ENCODE measurements at places on chromosomes 3 and 15.
A peak's percentile ranks its signal among the peaks of the same experiment; 100 is the strongest.

DNA sequence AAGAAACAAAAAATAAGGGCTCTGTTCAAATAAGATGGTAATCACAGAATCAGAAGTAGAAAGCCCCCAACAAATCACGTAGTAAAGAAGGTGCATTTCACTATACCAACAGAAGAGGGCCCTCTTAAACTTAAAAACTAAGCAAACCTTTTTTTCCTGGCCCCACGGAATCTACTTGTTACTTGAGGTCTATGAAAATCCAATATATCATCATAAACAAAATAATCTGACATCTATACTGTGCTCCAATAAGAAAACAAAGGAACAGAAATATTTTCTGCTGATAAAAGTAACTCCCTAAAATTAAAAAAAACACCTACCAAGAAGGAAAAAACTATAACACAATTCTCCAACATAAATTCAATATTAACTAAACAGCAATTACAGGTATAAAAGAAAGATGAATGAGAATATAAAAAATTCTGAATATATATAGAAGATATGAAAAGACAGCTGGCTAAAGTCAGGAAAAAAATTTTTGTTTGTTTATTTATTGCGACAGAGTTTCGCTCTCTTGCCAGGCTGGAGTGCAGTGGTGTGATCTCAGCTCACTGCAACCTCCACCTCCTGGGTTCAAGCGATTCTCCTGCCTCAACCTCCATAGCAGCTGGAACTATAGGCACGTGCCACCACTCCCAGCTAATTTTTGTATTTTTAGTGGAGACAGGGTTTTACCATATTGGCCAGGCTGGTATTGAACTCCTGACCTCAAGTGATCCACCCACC lies 81.8 kb downstream of the CLASP2 start:
- no peak for DNase-seq

GRCh38 chr3:59545374-59545773 lies 495.5 kb upstream of the CFAP20DC start:
- no peak for DNase-seq

GRCh38 chr3:108599677-108600409 lies 10.3 kb downstream of the DZIP3 start:
- no peak for DNase-seq

GRCh38 chr15:26391567-26392194 lies 381.2 kb downstream of the GABRB3 start:
- DNase-seq: no peak

- DNase-seq: no peak
Observed at GRCh38 chr3:23217872-23218554, 14.9 kb downstream of the UBE2E2 start.

DNA sequence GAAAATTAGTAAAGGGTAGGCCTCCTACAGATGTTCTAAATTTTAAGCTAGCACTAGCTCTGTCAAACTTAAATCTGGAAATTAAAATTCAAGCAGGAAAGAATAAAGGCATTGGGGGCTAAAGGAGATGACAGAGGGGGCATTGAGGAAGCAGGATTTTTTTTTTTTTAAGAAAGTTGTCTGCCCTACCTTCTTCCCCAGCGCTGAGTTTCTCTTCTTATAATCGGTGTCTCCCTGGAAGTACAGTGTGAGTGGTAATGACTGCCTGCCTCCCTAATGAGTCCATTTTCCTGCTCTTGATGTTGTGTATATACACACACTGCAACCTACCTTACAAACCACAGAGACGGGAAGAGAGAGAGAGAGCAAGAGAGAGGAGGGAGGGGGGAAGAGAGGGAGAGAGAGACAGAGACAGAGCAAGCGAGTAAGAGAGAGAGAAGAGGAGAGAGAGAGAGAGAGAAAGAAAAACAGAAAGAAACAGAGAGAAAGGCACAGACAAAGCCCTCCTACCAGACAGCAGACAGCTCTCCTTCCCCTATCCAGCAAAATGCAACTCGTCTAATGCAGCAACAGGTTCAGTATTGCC lies 47.0 kb downstream of the ZBTB20 start:
- no peak for DNase-seq

- no peak for DNase-seq
Observed at GRCh38 chr3:195197765-195198425, 73.1 kb downstream of the XXYLT1 start.

DNA sequence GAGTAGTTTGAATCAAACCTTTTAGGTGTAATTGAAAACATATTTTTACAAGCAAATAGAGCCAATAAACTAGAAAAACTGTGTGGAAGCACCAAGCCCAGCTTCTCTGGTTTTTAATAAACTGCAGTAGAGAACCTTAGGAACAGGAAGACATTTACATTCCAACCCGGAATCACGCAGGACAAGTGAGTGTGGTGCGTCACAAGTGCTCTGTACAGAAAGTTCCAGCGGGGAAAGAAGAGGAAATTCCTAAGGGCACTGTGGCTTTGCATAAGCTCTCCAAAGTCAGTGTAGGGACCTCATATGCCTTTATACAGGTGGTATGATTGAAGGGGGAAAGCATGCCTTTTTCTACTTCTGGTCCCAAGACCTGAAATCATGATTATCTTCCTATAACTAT lies 21.6 kb downstream of the COL8A1 start:
- DNase-seq: no peak

- DNase-seq: no peak
Observed at GRCh38 chr3:161221806-161222600, 892 bp downstream of the NMD3 start.

DNA sequence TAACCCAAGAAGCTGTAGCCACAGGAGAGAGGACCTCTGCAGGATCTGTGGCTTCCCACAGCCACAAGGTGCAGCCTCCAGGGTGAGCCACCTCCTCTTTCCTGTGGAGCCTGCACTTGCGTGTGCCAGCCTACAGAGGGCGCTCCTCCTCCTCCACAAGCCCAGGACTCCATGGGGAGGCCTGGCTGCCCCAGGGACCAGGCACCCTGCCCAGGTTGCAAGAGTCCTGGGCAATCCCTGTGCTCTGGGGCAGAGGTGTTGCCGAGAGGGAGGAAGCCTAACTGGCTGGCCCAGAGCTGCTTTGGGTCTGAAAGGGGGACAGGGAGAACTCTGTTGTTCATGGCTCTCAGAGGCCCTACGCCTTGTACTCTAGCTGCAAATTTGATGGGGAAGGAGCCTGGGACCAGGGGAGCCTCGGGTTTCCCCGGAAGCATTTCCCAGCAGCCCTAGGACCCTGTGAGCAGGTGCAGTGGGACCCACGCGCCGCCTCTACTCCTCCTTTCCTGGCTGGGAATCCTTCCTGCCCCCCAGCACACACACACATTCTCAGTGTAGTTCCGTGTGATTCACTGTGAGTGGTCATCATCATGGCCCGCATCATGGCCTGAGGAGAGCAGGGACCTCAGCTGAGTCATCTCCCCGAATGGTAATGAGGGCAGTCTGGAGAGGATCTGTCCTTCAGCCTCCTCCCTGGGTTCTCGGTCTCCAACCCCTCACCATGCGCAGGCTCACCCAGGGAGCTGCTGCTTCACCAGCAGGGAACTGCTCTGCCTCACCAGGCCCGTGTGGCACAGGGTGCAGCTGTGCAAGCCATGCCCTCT lies 24.3 kb downstream of the TBC1D21 start:
- peak; percentile 60 for DNase-seq

DNA sequence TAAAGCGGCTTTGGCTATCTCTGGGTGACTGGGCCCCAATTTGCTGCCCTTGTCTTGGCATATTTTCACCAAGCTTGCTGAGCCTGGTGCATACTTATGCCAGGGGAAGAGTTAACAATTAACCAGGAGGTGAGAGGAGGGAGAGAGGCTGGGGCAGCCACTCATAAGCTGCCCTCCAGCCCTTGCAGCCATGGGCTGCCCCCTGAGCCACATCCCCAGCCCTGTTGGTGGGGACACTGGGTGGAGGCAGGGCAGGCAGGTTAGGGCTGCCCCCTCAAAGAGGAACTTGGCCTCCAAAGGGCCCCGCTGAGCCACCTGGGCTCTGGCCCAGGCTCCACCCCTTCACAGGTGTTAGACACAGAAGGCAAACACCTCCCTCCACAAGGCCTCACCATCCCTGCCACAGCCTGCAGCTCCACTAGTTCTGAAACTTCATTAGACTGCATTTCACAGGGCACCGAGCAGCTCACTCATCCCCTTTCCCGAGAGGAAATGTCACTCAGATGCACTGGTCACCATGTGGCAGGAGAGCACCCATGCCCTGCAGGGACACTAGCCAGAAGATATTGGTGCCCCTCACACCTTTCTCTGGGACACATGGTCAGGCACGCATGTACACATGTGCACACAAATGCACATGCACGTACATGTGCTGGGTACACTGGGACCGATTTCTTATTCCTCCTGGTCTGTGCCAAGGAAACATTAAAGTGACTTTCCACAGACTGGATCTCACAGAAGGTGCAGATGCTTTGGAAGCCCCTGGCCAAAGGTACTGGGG lies 20.2 kb downstream of the AMOTL2 start:
- DNase-seq: no peak

- DNase-seq: no peak
Observed at GRCh38 chr15:66147440-66147839, 106.1 kb downstream of the MEGF11 start.

DNA sequence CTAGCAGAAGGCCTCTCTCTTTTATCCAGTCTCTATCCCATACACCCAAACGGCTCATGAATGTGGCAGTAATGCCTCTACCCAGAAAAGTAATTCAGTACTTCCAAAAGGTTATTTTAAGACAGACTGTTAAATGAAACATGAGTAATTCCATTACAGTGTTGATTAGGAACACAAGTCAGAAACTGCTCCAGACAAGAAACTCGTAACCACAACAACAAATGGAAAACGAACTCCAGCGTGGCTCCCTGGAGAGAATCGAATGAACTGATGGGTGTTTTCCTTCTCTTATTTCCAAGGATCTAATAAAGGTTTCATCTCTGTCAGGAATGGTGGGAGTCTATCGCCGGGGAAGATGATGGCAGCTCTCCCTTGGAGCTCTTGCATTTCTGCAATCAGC lies 228.4 kb downstream of the MAGI1 start:
- DNase-seq: no peak

GRCh38 chr15:68328443-68328842 lies 50.9 kb downstream of the FEM1B start:
- no peak for DNase-seq

DNA sequence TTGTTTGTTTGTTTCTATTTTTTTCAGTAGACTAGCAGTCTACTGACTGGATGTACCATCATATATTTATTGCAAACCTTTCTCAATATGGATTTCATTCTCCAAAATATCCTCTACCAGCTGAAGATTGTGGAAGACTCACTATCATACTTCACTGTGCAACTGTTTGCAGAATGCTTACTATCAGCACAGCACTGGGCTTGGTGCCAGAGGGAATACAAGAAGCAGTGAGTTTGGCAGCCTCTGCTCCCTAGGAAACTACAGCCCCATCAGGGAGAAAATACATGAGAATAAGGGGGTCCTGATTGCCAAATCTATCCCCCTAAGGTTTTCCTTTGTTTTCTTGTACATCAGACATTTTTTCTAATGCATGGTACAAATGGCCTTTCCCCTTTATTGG lies 27.5 kb downstream of the AQP9 start:
- DNase-seq: no peak

DNA sequence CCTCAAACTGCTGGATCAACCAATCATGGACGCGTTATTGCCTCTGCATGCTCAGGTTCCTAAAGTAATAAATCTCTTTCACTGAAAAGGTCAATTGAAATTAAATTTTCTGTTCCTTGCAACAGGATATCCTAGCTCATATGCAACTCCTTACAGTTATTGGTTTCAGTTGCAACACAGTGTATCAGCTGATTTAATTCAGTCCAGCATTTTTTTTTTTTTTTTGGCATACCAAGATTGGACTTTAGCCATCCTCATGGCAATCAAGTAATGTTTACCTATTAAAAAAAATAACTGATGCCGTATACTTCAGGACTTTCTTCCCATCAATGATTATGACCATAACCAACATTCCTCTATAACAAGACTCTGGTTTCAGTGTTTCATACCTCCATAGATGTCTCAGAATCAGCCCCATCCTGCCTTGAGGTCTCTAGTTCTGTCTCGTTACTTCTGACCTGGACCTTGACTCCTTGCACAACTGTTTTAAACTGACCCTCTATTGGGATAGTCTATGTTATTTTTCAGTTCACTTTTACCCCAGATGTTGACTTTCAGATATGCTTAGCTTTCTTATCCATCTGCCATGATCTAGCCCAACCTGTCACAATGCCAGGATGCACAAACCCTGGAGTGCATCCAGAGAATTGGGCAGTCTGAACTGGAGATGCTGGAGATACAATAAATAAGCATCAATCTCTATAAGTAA lies 265.0 kb upstream of the GADL1 start:
- no peak for DNase-seq

- no peak for DNase-seq
Observed at GRCh38 chr3:187954873-187955586, 198.9 kb upstream of the LPP start.

DNA sequence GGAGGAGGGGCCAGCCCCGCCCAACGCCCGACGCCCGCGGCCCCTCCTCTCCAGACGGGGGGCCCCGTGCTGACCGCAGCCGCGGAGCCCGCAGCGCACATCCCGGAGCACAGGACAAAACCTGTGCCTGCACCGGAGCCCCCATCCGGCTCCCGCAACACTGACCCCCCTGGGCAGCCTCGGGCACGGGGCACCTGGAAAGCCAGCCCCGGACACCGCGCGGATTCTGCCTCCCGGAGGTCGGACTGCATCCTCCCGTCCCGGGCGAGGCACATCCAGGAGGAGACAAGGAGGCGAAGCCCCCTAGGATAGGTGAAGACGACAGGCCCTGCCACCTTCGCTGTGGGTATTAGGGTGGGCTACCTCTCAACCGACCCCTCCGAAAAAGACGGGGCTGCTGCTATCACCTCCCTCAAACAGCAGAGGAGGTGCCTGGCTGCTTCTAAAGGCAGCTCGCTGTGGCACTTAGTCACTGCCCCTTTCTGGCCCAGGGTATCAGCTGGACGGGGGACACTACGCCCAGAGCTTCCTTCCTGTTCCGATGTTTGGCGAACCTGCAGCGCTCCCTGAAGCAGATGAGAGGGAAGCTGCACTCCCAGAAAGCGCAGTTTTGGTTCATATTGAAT lies 10.6 kb downstream of the XXYLT1 start:
- DNase-seq: no peak

GRCh38 chr3:193996641-193997089 lies 139.3 kb upstream of the HES1 start:
- no peak for DNase-seq

DNA sequence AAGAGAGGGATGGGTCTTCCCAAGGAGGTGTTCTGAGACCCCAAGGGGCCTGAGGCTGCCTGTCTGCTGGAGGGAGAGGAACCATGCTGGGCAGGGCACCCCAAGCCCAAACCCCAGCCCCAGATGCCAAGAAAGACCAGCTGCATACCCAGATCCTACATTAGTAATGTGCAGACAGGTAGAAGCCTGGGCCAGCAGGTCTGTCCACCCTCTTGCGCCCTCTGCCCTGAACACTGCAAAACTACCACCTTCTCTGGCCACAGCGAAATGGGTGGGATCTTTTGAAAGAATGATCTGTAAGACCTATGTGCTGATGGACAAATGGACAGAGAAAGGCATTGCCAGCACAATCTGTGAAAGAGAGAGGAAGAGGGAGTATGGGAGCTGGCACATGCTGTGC lies 283.2 kb downstream of the EPHB1 start:
- no peak for DNase-seq

DNA sequence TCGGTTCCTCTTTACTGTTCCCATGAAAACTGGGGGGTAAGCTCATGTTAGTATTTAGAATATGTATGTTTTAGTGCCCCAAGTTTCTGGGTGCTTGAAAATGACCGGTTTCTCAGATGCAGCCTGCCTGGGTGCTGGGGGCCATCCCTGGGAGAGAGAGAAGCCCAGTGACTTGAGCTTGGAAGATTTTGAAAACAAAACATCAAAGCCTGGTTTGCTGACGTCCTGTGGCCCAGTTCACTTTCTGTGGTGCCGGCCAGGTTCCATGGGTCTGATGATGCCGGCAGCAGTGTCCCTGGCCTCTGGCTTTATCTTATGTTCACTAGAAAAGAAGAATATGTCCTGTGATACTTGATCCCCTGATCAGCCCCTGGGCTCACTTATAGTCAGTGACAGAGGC lies 17.1 kb downstream of the APBA2 start:
- no peak for DNase-seq

All from GM18507 (cell line).